ENCODE measurements at places on chromosomes 5 and 9.

DNA sequence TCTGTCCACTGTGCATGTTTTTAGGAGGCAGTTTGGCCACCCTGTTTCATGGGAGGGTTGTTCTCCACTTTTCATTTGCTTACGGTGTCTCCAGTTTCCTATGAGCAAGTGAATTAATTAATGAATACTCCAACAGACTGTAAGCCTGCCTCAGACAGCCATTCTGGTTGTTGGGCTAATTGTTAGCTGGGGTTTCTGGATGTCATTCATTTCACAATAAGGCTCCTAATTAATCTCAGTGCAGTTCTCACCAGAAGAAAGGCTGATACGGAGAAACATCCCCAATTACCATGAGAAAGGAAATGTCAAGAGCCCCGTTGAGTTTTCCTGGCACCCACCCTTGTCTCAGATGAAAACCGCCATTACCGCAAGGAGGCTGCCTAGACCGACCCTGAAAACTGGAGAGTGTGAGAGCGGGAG lies 75.8 kb downstream of the MAP1B start:
- DNase-seq, result no peak

- no peak for DNase-seq
Measured at GRCh38 chr9:137266585-137267453, 10.7 kb upstream of the TOR4A start.

- no peak for DNase-seq
Measured at GRCh38 chr5:73940801-73941200, 314.8 kb downstream of the ARHGEF28 start.

DNA sequence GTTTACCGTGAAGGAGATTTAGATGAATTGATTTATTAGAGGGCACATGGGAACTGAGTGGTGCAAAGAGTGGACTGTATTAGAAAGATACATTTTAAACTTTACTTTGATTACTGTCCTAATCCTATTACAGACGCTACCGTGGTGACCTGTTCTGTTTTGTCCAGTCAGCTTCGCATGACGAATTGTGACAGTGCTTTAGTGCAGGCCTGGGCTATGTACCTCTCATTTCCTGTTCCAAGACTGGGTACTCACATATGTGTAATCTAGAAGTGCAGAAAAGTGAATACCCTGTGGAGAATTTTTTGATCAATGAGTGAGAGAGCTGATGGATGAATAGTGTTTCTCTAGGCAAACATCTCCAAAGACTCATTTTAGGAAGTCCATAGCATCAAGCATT lies 385.9 kb downstream of the ANXA1 start:
- DNase-seq, result no peak

- DNase-seq, result no peak
Measured at GRCh38 chr9:98159790-98160189, 32.6 kb downstream of the CORO2A start.

DNA sequence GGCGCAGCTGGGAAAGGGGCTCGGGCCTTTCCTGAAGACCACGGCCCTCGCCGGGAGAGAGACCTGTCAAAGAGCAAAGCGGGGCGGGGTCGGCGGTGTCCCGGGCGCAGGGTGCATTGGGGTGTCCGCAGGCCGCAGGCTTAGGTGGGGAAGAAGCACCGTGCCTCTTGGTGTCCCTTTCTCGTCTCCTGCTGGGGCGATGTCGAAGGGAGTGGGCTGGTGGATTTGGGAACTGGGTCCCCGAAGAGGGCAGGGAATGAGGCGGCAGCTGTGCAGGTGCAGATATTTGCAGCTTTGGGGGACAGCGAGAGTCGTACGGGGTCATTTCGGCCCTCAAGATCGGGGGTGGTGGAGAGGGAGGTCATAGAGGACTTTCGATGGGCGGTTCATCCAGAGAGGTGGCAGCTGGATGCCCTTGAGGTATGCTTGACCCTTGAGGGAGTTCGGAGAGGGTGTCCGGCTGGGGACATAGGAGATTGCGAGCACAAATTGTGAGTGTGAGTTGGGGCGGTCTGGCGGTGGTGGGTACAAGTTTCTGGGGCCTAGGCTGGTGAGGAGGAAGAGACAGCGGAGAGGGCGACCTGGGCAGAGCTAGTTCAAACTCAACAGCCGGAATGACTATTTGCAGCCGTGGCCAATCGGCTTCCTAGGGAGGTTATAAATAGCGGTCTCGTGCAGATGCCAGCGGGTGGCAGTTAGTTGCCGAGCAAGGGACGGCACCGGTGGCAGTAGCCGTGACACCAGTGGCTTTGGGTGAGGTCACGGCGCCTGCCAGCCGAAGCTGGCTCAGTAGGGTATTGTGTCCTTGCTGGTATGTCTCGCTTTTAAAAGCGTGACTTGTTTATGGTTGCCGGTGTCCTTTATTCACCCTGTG lies 601 bp downstream of the NNT start:
- peak; percentile 5 for DNase-seq

GRCh38 chr9:137160716-137161557 lies 8.9 kb downstream of the LRRC26 start:
- DNase-seq, result no peak

GRCh38 chr5:176658007-176658599 lies 10.8 kb downstream of the TSPAN17 start:
- peak; percentile 51 for DNase-seq

DNA sequence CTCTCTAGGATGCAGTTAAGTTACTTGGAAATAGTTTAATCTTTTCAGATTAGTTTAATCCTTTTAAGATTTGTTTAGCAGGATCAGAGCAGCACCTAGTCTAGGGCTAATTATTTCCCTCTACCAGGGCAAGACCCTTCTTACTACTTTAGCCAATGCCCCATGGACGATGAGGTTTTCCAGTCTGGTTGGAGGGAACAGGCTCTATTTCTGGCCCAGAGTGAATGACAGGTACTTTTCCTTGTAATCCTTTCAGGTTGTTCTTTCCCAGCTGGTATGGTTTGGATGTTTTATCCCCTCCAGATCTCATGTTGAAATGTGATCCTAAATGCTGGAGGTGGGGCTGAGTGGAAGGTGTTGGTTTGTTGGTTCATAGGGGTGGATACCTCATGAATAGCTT lies 27.2 kb downstream of the PTTG1 start:
- no peak for DNase-seq

DNA sequence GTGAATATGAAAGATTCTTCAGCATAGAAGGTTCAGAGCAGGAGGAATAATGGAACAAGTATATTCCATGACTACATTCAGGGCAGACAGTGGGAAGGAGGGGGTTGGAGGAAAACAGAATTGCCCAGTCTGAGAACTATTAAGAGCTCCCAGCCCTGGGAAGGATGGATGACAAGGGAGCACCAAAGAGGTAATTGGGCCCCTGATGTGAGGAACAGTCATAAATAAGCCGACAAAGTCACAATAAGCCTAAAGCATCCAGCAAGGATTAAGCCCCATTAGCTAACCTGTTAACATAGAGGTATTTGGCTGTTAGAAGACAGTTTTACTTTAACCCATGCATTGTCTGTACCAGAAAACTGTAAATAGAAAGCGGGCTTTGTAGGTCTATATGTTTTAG lies 348.7 kb upstream of the SEMA6A start:
- DNase-seq, result no peak

DNA sequence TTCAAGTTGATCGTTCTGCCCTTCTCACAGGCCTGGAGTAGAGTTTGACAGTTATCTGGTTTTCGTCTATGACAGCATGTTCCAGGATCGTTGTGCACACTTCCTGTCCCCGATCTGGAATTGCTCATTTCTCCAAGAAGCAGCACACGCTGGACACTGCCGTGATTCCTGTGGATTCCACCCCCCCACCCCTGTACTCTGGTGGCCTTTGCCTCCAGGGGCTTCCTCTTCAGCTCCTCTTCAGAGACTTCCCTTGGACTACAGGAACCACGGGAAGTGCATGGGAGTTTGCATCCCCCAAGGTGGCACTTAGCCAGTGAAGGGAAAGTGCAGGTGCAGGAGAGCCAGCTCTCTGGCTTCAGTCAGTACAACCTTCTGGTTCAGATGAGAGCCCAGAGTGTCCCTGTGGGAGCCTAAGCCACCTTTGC lies 160.7 kb downstream of the CACNA1B start:
- no peak for DNase-seq

- DNase-seq, result no peak
Measured at GRCh38 chr5:102845041-102845440, 89.9 kb downstream of the PAM start.

- DNase-seq, result no peak
Measured at GRCh38 chr5:103454770-103455169, 107.8 kb downstream of the NUDT12 start.
